ENCODE measurements at places on chromosomes 3 and 15.

DNA sequence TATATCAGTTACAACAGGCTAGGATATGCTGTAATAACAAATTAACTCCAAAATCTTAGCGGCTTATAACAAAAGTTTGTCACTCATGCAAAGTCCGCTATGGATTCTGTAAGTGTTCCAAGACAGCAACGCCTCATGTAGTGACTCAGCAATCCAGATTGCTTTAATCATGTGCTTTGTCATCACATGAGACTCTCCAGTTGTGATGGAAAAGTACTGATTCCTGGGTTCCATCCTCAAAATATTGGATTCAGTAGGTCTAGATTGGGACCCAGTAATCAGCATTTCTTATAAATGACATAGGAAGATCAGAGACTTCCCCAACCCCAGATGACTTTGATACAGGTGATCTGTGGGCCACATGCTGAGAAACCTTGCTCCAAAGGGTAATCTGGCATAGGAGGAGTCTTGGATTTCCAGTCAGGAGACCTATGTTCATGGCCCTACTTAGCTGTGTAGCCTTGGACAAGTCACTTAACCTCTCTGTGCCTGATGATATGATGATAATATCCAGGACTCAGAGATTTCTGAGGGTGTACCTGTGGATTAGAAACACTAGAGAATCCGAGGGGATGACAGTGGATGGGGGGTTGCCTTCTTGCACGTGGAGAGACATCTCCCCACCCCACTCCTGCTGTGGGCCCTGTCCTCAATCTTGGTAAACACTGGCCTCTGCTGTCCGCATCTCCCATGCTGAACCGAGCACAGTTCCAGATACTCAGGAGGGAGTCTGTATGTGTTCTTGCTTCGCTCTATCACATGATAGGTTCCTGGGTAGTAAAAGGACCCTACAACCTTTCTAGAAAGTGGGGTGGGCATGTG is 65.5 kb downstream of the CORO2B start:
- no peak for DNase-seq

DNA sequence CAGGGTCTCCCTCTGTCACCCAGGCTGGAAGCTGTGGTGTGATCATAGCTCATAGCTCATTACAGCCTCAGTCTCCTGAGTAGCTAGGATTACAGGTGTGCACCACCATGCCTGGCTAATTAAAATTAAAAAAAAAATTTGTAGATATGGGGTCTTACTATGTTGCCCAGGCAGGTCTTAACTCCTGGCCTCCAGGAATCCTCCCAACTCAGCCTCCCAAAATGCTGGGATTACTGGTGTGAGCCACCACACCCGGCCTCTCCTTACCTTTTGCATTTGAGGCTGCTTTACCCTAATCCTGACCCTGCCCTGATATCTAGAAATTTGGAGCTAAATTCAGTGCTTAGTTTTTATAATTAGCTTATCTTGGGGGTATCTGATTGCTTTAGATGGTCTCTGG is 83.2 kb upstream of the GCNT3 start:
- DNase-seq = no peak

- DNase-seq = no peak
Measured at GRCh38 chr3:8767667-8768363, 1.6 kb downstream of the OXTR start.

DNA sequence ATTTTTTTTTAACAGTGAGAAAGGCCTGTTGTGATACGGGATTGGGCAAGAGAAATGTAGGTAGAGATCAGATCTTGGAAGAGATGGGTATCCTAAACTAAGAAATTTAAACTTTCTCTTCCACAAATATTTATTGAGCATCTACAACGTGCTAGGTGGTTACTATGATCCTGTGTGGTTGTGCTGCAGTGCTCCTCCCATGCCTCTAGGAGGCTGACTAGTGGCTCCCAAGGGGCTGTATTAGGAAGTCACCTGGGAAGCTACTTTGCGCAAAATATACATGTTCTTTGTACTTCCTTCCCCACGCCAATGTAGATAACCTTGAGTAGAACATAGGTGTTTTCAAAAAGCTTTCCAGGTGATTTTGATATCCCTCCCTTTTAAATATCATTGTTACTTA is 27.2 kb downstream of the USP3 start:
- DNase-seq = no peak

DNA sequence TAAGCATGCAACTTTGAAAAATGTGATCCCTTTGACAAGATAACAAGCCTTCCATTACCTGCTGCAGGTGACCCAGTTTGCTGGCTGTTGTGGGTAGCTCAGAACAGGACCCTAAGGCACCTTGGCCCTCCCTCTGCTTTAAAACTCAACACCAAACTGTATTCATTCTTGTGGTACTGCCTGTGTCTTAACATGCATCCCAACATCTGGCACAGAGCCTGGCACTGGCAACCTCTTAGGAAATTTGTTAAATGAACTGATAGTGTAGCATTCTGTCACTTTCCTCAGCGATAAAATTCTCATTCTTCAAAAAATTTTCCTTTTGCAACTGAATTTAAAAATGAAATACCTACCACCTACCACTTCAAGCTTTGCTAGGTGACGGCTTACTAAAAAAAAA is 287.3 kb upstream of the ADAMTS9 start:
- no peak for DNase-seq

DNA sequence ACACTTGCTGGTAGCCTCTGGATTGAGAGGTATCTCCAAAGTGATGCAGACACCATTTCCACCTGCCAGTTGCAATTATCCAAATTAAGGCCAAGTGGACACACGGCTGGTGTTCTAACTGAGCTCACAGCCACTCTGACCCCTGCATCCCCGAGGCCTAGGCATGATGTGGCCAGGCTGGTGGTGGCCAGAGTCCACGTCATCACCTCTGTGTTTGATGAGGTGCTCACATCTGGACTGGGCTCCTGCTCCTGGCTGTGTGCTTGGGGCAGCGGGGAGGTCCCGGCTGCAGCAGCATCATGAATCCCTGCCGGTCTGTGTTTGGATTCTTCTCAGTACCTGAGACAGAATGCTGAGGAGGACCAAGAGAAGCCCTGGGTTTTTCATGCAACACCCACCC is 4.9 kb downstream of the OXTR start:
- no peak for DNase-seq

GRCh38 chr15:96126859-96127258 is 203.6 kb upstream of the NR2F2 start:
- no peak for DNase-seq

- no peak for DNase-seq
Measured at GRCh38 chr3:163821841-163822240, 1256.5 kb downstream of the SI start.

DNA sequence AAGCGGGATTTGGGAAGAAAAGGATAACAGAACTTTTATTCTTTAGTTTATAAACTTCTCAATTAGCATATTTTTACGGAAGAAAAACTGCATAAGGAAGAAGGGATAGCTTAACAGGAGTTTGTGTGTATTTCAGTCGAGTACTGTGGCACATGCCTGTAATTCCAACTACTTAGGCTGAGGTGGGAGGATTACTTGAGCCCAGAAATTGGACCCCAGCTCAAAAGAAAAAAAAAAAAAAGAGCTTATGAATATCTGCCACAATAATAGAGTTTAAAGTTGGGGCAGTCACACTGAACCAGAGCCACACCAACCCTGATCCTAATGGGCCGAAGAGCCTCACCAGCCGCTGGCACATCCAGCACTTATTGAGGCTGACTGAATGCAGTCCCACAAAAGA is 31.1 kb downstream of the CHAC1 start:
- DNase-seq = no peak

DNA sequence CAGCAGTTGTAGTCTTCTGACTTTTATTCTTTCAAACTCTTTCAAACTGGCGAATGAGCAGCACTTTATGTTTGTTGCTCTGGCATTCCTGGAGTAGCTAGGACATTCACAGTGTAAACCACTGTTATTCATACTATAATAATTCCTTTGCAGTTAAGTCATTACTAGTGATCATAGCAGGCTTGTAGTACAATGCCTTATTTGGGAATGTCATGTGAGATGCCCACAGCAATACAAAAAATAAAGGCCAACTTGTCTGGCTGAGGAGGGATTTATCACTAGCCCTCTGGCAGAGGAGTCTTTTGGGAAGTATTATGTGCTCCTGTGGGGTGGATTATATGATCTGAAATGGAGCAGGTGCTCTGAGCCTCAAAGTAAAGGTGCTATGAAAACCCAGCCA is 197.2 kb downstream of the VGLL3 start:
- no peak for DNase-seq

DNA sequence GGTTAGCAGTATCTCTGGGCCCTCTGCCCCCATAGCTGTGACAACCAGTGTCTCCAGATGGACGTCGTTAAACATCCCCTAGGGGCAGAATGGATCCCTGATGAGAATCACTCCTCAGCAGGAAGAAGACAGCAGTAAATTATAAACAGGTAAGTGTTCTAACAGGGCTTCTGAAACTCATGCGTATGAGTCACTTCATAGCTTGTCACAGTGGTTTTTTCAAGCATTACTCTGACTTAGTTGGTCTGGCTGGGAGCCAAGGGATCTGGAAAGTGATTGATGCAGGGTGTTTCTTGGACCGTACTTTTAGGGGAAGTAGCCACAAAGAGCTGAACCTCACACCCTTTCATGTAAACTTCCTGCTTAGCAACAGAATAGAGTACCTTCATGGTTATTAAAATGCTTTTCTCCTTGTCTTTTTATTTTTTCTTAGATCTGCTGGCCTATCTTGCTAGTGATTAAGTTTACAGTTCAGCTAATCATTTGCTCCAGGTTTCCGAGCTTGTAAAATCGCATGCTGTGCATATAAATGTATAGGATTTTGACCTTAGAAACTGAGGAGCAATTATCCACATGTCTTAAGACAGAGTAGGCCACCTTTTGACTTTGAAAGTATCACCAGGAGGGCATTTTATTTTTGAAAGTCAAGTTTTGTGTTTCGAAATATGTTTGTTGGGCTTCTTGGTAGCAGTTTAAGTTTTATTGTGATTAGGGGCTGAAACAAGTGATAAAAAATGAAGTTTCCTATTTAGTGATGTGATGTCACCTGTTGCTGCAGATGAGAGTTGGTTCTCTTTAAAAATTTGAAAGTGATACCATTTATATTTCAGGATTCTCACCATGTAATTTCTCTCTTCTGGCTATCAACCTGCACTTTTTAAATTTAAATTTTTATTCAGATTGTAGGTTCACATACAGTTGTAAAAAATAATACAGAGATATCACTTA is 333.9 kb downstream of the PTPRG start:
- DNase-seq = no peak

- no peak for DNase-seq
Measured at GRCh38 chr3:156847752-156848448, 21.7 kb downstream of the LEKR1 start.

DNA sequence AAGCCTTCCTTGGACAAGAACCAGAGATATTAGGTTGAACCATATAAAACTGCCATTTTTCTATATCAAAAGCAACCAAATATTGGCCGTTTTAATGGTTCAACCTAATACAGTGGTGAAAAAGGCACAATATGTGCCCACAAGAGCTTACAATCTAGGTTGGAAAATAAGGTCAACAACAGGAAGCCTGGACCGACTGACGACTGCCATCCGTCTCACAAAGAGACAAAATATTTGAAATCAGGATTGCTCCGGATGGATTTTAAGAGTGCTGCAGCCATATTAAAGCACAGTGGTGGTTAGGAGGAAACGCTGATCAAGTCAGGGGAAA is 1.4 kb downstream of the AHSG start:
- DNase-seq = no peak

- DNase-seq = no peak
Measured at GRCh38 chr3:52052831-52053306, 3.5 kb downstream of the DUSP7 start.

GRCh38 chr3:100044369-100044768 is 69.9 kb downstream of the FILIP1L start:
- no peak for DNase-seq

GRCh38 chr3:136018876-136019275 is 53.3 kb downstream of the PPP2R3A start:
- no peak for DNase-seq

DNA sequence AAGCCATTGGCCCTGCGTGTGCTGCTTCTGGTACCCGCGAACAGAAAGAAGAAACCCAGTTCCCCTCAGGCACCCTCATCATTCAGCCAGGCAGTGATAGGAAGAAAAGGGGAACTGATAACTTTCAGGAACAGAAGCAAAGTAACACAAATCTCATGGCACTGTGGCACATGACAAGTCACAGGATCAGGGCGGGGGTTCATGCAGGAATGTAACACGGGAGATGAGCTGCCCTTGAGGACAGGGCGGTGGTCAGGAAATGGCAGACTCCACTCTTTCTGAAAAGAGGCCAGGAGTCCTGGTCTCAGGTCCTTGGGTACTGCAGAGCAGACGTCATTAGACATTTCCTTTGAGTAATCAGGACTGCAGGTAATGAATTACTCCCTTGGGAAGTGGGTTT is 95.5 kb downstream of the CCNL1 start:
- no peak for DNase-seq

GRCh38 chr3:151052756-151053155 is 32.7 kb upstream of the MED12L start:
- no peak for DNase-seq

GRCh38 chr3:37913522-37913921 is 51.8 kb downstream of the CTDSPL start:
- no peak for DNase-seq

- DNase-seq = no peak
Measured at GRCh38 chr3:165192610-165193192, 3.5 kb downstream of the SLITRK3 start.

GRCh38 chr15:70647396-70647795 is 116.0 kb downstream of the UACA start:
- no peak for DNase-seq

DNA sequence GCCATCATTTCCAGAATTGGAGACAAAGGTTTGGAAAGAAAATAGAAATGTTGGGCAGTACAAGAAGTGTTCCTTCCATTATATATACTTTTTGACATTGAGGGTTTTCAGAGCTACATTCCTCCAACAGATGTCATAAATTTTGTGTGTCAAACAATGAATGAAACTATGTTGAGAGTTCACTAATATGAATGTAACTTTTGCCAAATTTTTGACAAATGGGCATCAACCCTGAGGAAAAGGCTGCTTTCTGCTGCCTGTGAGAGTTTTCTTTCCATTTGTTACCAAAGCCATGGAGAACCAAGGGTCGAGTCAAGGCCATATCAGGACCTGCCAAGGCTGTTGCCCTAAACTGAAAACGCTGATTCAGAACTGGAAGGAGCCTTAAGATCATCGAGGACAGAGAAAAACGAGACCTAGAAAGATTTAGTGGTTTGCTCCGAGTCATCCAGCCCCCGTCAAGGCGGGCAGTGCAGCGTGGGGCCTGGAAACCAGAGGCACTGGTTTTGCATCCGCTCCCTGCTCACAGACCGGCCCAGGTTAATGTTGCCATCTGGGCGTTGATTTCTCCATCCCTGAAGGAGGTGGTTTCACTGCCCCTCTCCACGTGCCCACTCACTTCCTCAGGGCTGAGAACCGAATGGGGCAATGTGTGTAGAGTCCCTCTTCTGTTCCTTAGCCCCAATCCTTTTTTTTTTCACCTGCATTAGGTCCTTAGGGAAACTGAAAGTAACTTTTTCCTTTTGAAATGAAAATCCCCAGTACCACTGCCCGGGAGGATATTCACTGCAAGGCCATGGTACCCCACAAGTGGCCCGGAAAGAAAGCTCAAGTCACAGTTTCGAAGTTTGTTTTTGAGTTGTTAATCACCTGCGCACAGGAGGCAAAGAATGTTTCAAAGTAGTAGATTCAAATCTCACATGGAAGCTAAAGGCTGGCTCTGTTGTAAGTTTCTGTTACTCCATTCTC is 32.8 kb downstream of the TPM1 start:
- DNase-seq = no peak

- no peak for DNase-seq
Measured at GRCh38 chr3:127228866-127229265, 35.9 kb downstream of the PRR23E start.

GRCh38 chr3:26237036-26237682 is 385.4 kb upstream of the LRRC3B start:
- DNase-seq = no peak
